ENCODE measurements at places on chromosomes 7 and 10.
A peak's percentile ranks its signal among the peaks of the same experiment; 100 is the strongest.

DNA sequence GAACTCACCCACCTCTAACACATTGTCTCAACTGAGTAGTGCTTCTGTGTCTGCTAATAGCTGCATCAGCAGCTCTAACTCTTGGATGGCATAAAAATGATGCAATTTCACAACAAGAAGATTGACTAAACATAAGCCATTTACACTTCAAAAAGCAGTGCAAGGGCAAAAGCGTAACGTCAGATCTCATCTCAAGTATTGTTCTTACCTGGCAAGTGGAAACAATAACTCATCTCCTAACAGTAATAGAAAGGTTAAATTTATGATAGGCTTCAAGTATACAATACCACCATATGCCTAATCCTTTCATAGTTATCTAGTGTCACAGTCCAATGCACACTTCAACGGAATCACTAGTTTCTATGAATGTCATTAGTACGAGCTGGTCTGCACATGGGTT, 14.8 kb downstream of the TPK1 start:
- DNase-seq: no peak

DNA sequence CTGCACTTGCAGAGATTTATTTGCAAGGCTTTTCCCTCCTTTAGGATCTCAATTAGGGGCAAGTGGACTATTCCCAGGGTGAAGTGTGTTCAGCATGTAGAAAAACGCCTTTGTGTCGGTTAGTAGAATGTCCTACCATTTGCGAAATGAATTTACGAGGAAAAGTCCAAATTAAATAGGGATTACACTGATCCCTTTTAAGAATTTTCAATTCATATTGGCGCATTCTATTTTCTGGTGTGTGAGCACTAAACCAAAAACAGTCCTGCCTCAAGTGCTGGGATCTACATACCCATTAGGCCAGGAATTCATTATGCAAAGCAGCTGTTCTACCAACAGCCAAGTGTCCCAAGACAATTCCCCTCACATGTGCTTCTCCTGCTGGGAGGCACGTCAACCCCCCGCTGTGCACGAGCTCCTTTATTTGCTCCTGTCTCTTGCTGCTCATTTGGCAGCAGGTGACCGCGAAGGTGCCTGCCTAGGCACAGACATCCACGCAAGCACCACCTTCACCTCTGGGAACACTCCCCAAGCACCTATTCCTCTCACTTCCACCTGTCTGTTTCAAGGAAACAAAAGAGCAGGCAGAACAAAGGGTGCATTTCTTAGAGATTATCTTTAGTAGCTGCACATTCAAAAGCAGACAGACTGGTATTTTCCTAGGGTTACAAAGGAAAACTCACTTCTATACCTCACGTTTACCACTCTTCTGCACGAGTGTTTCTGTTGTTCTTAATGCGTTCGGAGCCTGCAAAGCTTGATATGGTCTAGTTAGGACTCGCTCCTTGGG, 134.6 kb upstream of the FGFR2 start:
- DNase-seq: no peak

- no peak for DNase-seq
These were observed 42.7 kb downstream of the SNX10 start for GRCh38 chr7:26334166-26334859.

DNA sequence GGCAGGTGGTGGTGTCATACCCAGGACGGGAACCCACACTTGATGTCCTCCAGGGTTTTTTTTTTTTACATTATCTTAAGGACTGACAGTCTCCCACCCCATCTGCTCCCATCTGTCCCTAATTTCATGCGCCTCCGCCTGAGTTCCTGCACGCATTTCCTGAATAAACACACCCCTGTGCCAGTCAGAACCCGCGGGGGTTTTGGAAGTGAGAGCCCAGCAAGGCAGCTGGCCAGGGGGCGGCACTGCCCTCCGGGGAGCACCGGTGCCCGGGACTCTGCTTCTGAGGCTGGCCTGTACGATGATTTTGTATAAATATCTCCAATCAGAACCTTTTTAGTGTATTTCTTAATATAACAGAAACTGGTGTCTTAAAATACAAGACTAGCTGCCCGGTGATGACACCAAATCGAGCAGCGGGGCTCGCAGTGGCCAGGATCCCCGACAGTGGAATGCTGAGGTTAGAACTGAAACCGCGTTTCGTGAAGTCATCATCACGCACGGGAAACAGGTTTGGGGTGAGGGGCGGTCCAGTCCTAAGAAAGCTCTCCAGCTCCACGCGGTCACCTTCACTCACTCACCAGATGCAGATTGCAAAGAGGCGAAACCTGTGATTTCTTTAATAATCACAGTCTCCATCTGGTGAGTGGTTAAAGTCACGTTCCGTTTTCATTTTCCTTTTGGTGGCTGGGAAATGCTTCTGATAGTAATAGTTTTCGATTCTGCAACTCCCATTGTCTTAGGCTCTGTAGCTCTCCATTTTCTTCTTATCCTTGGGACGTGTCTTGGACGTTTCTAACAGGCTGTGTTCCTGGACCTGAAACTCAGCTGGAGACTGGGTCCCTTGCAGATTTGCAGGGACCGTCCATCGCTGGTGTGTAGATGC, 19.7 kb downstream of the BNIP3 start:
- no peak for DNase-seq

GRCh38 chr7:87866089-87866488, 10.1 kb downstream of the SLC25A40 start:
- DNase-seq: no peak

- peak; percentile 4 for DNase-seq
These were observed 14.4 kb downstream of the NPSR1 start for GRCh38 chr7:34672430-34672829.

GRCh38 chr10:23779301-23779700, 340.4 kb downstream of the OTUD1 start:
- DNase-seq: no peak

GRCh38 chr10:120557311-120557710, 100.3 kb downstream of the PLPP4 start:
- DNase-seq: no peak

- DNase-seq: no peak
These were observed 3.4 kb downstream of the TRIM8 start for GRCh38 chr10:102647443-102648268.

DNA sequence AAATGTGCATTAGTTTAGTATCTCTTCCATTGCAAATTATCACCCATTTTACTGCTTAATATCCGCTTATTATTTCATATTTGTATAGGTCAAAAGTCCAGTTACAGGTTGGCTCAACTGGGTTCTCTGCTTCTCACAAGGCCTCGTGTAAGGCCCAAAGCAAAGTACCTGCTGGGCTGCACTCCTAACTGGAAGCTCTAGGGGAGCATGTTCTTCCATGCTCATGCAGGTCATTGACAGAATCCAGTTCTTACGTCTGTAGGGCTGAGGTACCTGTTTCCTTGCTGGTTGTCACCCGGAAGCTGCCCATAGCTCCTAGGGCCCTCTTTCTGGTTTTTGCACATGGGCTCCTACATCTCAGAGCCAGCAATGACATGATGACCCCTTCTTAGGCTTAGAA, 79.6 kb downstream of the RAPGEF5 start:
- no peak for DNase-seq

GRCh38 chr7:20095862-20096261, 121.3 kb downstream of the MACC1 start:
- no peak for DNase-seq

DNA sequence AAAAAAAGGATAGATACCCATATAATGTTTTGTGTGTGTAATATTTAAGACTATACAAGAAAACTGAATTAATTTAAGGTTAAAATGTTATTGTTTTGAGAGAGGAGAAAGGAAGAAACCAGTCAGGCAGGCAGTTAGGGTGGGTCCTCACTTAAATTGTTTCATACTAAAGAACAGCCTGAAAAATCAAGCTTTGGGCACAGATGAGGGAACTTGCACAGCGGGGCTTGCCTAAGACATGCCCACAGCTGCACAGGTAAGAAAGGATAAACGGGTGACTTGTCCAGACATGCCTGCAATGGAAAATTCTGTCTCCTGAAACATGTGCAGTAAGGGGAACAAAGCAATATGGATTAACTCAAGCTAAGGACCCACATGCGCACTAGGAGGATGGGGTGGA, 158.4 kb downstream of the BBS9 start:
- DNase-seq: no peak

DNA sequence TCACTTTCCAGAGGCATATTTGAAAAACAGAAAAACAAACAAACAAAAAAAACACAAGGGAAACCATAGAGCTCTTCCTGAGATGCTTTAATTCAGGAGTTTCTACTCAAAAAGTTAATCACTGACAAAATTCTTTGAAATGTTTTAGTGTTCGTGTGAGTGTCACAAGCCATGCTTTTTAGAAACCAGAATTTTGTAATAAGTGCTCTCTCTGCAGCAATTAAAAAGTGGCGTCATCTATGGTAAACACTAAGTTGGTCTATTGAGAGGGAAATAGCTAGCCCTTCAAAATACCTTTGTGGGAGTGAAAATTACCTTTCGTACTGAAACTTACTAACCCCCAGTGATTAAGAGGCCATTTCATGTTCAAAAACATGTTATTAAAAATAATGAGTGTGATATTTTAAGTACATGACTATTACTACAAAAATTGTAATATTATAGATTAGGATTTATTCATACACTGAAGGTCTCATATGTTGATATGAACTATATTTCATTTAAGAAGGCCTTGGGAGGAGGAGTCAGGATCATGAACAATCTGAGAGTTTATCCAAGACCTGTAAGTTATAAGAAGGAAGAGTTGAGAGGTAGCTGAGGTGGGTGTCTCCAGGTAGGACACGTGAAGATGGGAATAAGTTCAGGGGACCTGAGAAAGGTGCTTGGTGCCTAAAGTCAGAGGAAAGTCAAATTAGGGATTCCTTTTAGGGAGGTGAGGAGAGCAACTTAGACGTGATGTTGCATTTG, 94.6 kb downstream of the PPP1R9A start:
- no peak for DNase-seq

- DNase-seq: no peak
These were observed 84.5 kb downstream of the ADRA2A start for GRCh38 chr10:111161109-111161874.

DNA sequence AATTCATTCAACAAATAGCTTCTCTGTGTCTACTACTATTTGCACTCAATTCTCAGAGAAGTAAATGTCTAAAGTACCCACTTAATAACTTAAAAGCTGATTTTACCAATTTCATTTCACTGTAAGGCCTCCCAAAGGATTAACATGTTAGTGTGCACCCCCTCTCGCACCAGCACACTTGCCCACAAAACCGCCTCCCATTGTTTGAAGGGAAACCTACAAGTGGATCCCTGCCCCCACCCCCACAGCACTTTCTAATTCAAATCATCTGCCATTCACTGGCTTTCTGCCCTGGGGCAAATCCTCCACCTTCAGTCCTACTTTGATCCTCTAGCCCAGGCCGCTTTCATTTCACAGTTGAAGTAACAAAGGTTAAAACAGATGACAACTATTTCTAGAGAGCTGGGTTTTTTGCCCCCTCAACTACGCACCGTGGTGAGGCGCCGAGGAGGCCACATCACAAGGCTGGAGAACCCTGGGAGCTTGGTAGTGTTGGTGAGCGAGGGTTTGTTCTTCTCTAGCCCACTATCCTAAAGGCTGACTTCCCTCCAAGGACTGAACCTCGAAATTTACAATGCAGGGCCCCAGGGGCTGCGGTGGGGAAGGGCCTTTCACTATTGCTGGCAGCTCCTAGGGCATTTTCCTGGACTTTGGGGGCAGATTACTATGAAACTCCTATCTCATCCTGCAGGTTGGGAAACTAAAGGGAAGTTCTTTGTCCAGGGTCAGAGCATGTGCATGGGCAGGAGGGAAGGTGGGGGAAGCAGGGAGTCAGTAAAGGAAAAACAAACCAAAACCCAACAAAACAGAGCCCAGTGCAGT, 517.4 kb upstream of the ZMIZ1 start:
- DNase-seq: no peak

GRCh38 chr10:88271761-88272543, 311.2 kb downstream of the RNLS start:
- peak; percentile 50 for DNase-seq

GRCh38 chr10:133002685-133003084, 60.3 kb upstream of the CFAP46 start:
- no peak for DNase-seq

DNA sequence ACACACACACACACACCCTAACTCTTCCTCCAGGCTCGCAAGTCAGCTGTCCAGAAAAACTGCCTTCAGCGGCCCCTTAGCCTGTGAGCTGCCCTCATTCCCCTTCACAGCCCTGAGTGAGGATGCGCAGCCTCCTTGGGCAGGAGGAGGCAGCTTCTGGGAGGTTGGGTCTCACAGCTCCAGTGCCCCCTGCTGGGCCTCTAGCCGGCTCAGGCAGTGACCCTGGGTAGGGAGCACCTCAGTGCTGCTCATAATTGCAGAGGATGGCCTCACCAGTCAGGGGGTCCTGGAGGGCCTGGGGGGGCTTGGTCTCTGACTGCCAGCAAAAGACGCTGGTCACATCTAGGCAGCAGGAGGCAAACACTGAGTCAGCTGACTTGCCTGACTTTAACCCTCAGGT, 43.7 kb downstream of the ZNF273 start:
- no peak for DNase-seq

DNA sequence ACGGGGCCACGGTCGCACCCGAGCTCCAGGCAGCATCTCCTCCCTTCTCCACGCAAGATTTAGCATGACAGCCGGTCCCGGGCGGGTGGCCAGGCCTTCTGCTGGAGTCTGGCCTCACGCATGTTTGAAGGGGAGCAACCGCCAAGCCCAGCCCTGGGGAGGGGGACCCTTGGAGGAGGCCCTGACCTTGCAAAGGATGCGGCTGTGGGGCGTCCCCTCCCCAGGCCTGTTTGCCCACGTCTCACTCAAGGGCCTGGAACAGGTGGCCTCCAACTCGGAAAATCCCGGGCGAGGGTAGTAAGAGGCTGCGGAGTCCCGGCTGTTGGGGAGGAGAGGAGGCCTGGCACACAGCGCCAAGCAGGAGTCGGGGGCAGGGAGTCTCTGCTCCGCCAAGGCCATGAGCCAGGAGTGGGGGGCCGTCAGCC, 50.6 kb upstream of the DPYSL4 start:
- DNase-seq: no peak

GRCh38 chr7:16719699-16720098, 33.9 kb upstream of the TSPAN13 start:
- peak; percentile 30 for DNase-seq

- DNase-seq: no peak
These were observed 161.4 kb downstream of the PLXNA4 start for GRCh38 chr7:132414857-132415256.

- no peak for DNase-seq
These were observed 176.1 kb downstream of the SGMS1 start for GRCh38 chr10:50447691-50448090.

DNA sequence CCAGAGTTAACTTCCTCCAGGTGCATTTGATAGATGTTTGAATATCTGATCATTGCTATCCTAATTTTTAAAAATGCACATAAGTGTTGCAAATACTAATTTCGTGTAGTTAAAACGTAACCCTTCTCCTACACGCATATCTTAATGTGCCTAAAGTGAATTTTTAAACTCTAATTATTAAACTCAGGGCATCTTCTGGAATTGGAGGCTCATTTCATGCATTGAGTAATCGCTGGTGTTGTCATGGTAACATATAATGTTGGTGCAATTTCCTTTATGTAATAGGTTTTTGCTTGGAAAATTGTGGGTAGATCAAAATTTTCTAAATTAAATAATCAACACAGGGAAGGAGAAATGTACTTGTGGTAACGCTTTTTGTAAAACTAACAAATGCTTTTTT, 56.2 kb downstream of the ARMC3 start:
- DNase-seq: peak; percentile 32
